ENCODE measurements at places on chromosomes 13 and 19.
A peak's percentile ranks its signal among the peaks of the same experiment; 100 is the strongest.

GRCh38 chr13:107643615-107644014, 571.7 kb downstream of the LIG4 start:
- DNase-seq = no peak

DNA sequence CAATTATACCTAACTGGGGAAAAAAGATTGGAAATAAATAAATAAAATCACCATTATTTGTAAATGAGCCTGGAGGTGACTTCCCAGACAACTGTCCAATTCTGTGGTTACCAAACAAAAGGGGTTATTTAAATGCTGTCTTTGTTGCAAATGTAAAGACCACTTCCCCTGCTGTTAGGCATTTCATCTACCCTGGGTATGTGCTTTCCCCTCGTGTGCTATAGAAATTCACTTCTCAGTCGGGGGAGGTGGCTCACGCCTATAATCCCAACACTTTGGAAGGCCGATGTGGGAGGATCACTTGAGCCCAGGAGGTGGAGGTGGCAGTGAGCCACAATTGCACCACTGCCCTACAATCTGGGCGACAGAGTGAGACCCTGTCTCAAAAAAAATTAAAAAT, 101.9 kb upstream of the AKAP11 start:
- DNase-seq = no peak

DNA sequence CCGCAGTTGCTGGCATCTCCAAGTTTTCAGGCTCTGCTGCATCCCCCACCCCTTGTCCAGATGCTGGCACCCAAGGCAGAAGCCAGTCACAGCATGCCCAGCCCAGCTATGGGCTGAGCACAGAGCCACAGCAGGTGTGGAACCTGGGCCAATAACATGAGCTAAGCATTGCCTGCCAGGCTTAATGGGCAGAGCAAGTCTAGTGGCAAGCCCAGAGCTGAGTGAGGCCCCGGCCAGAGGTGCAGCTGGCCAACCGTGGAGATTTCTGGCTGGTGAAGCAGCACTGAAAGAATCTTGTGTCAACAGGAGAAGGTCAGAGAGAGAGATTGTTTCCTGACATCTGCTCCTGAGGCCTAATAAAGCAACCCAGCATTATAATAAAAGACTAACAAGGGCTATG, 111.0 kb downstream of the B3GLCT start:
- no peak for DNase-seq

GRCh38 chr13:100546713-100547405, 41.7 kb downstream of the GGACT start:
- peak; percentile 20 for DNase-seq

GRCh38 chr13:21328836-21329477, 130.1 kb downstream of the ZDHHC20 start:
- DNase-seq = no peak

- peak; percentile 68 for DNase-seq
These were observed 19.7 kb downstream of the ZFR2 start for GRCh38 chr19:3849092-3849491.

- no peak for DNase-seq
These were observed 170.4 kb downstream of the COG6 start for GRCh38 chr13:39825886-39826285.

DNA sequence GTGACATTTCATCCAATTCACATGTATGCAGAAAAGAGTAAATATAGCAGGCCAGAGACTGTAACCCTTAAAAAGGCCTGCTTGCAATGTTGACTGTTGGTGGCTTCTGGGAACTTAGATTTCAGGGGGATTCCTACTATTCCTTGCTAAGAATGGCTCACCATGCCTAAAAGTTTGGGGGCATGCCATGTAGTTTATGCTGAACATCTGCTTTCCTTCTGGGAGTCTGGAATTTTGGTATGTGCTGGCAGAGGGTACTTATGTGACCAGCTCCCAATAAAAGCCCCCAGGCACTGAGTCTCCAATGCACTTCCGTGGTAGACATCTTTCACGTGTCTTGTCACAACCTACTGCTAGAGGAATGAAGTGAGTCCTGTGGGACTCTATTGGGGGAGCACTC, 88.4 kb upstream of the PCDH8 start:
- no peak for DNase-seq

DNA sequence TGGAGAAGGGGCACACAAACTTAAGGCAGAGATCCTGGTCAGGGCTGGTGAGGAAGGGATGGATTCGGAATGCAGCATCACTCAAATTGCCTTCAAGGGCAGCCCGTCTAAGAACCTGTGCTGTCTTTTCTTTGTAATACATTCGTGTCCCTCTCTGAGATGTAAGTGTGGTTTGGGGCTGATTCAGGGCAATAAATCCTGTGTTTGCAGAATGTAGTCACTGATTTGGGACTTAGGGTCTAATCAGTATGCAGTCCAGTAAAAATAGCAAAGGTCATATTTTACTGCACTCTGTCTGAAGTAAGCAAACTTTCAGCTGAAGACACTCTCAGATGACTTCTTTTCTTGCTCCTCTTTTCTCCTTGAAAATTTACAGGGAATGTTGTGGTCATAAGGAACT, 93.8 kb upstream of the C1QTNF9B start:
- DNase-seq = no peak

DNA sequence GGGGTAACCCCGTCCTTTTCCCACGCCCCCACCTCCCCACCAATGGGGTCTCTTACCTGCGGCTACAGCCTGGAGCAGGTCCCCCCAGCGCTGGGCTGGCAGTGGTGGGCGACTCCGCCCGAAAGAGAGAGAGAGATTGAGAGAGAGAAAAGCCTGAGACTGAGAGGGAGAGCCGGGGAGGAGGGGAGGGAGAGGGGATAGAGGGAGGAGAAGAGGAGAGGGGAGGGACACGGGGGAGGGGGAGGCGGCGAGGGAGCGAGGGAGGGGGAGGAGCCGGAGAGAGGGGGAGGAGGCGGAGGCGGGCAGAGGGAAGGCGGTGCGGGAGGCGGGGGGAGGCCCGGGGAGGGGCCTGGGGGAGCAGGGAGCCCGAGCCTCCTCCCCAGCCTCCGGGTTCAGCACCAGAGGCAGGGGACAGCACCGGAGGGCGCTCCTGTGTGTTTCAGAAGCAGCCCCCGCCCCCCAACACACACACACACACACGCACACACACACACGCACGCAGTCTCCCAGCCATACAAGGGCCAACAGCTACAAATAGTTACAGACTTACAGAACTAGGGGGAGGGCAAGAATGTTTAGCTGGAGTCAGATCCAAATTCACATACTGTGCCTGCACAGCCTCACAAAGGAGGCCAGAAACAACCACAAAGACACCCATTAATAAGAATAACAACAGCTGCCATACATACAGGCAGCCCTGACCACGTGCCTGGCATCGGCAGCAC, at the start of gene SLC8A2:
Gene SLC8A2, minus strand, starts transcription at position 161 of the 725 bp plus-strand sequence. CDS start 5,490 bp downstream, outside the sequence.
- DNase-seq = peak; percentile 70

- DNase-seq = no peak
These were observed 89.6 kb upstream of the TNFSF11 start for GRCh38 chr13:42484386-42484785.

- no peak for DNase-seq
These were observed 1.9 kb downstream of the BBC3 start for GRCh38 chr19:47228937-47229675.

DNA sequence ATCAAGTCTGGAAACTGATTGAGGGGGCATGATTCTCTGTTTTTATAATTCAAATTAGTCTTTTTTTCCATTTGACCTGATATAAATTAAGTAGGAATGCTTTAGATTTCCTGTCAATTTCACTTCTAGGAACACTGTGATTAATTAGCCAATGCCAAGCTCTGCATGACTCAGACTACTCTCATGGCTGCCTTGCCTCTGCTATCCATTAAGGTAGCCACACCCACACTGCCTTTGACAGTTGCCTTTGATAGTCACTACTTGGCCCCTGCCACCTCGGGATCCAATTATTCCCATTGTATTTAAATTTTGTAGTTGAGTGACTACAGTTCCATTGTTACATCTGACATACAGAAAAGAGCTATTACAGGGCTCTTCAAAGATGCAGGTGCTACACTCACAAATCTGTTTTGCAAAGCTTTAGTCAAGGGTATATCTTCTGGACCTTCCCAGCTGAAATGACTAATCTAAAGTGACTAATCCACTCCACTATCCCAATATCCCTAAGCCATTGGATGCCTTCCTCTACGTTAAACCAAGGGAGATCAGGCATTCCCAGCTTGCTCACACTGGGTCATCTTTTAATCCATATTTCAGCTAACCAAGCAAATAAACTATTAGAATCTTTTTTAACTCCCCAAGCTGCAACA, 1193.1 kb upstream of the MIR17HG start:
- no peak for DNase-seq

- DNase-seq = no peak
These were observed 9.6 kb downstream of the FAM98C start for GRCh38 chr19:38412491-38412890.

- no peak for DNase-seq
These were observed 358.5 kb downstream of the TBC1D4 start for GRCh38 chr13:75123428-75123827.

- DNase-seq = peak; percentile 73
These were observed 7.3 kb upstream of the STRN4 start for GRCh38 chr19:46753420-46754155.

GRCh38 chr19:56764196-56764695, 76.3 kb downstream of the PEG3 start:
- DNase-seq = no peak

GRCh38 chr13:41017159-41017558, 2.0 kb downstream of the ELF1 start:
- DNase-seq = no peak

DNA sequence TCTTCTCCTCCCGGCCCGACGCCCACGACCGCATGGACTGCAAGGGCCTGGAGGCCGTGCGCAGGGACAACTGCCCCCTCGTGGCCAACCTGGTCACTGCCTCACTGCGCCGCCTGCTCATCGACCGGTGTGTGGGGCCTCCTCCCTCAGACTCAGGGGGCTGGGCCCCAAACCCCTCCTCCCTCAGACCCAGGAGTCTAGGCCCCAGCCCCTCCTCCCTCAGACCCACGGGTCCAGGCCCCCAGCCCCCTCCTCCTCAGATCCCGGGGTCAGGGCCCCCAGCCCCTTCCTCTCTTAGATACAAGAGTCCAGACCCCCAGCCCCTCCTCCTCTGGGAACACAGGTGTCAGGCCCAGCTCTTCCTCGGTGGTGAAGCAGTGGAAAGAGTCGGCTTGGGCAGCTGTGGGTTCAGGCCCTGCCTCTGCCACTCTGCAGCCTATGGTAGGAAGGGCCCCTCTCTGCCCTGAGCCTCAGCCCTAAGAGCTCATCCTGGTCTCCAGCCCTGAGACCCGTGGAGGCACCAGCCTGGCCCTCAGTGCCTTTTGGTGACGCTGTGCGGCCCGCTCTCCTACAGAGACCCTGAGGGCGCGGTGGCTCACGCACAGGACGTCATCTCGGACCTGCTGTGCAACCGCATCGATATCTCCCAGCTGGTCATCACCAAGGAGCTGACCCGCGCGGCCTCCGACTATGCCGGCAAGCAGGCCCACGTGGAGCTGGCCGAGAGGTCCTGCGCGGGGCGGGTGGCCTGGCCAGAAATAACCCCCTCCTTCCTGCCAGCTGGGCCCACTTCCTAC, 3.7 kb upstream of the SPIB start:
- DNase-seq = peak; percentile 94

- DNase-seq = peak; percentile 92
These were observed at the start of gene VASP for GRCh38 chr19:45506989-45507871. TSS of gene VASP (plus strand) at chr19:45507479. CDS start at chr19:45507772, 293 bp downstream.

DNA sequence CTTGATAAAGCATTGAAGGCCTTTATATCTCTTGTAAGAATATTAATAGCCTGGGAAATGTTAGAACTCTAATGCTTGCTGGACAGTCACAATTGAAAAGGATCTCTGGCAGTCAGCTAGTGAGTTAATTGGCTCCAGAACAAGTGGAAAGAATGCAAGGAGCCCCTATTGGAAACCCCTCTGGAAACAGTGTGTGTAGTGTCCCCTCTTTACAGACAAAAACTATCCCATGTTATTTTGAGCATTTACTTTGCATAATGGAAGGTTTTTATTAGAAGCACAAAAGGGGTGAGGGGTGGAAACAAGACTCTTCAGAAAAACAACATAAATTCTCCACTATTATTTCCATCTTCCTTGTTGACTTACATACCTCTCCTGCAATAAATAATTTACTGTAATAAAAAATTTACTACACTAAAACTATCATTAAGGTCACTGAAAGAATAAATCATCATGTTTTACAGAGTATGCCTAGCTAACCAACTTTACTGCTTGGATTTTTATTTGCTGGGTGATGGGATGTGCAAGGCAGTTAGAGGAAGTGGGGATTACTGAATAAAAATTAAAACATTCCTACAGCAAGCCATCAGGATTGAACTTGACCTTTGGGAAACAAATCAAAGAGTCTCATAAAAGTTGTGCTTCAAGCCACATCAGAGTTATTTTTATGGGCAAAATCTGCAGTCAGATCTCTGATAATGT, 610.4 kb downstream of the TBC1D4 start:
- DNase-seq = no peak

DNA sequence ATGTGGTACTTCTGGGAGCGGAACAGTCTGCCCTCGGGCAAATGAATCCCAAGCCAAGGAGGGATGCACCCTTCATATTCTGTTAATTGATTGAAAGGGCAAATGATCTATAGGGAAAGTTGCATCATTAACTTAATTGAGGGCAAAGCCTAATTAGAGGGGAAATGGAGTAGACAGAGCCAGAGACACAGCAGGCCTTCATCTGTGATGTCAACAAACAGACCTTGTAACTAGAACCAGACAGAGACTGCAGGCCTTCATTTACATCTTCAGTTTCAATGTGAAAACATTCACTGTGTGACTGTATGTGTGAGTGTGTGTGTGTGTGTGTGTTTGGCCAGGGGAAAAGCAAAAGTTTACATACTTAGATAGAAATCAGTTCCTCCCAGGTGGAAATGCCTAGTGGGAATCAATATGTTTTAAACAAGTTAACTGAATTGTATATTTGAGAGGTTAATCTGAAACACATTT, 126.4 kb downstream of the SPRY2 start:
- DNase-seq = no peak

DNA sequence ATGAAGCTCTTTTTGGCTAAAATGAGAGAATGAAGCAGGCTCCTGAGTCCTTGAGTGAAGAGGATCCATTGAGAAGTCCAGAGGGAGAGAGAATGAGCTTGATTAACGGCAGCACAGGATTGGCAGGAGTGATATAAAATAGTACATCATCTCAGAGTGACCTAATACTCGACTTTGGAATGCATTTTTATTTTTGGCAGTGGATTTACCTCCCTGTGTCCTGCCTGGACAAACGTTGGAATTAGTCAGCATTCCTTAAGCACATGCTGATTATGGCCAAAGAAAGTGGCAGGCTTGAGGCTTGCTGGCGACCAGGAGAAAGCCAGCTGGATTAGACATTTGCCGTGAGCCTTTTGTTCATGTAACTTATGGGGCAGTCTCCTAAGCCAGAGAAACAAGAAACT, 22.9 kb downstream of the LRCH1 start:
- DNase-seq = no peak

- no peak for DNase-seq
These were observed 13.7 kb downstream of the EIF3K start for GRCh38 chr19:38632476-38633213.

DNA sequence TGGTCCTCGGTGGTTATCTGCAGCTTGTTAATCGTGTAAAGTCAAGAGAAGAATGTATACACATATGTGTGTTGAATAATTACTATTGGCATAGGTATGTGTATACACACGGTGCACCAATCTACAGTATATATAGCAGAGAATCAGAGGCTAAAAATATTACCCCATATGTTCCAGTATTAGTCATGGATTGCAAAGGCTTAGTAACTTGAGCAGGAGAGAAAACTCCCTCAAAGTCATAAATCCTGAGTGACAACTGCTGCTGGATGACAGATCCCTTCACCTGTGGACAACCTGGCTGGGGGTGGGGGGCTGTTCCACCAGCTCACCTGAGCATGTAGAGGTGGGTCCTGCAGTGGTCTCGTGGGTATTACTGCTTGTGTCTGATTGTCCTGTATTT, 185.0 kb downstream of the ZNF536 start:
- no peak for DNase-seq

GRCh38 chr13:31045286-31046081, 113.0 kb downstream of the TEX26 start:
- peak; percentile 83 for DNase-seq

All from activated CD8-positive, alpha-beta memory T cell treated with anti-CD3 and anti-CD28 coated beads, Interleukin-2, amount 50 U/mL, for 48 hours (primary cell).